ENCODE measurements at places on chromosomes 3 and 15.

DNA sequence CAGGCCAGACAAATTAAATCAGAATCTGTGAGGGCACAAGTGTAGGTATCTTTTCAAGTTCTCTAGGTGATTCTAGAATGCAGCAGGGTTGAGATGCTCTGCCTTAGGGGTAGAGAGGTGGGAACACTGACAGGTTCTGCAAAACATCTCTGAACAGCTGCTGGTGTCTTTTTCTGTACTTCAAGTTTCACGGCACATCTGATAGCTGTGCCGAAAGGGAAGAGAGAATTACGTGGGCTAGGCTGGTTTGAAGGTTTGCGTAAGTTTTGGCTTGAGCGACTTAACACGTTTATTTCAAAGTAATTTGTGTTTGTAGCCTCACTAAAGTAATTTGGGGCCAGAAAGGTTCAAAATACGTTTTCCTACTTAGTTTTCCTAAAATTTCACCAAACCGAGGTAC lies 22.5 kb downstream of the PXK start:
- no peak for DNase-seq

DNA sequence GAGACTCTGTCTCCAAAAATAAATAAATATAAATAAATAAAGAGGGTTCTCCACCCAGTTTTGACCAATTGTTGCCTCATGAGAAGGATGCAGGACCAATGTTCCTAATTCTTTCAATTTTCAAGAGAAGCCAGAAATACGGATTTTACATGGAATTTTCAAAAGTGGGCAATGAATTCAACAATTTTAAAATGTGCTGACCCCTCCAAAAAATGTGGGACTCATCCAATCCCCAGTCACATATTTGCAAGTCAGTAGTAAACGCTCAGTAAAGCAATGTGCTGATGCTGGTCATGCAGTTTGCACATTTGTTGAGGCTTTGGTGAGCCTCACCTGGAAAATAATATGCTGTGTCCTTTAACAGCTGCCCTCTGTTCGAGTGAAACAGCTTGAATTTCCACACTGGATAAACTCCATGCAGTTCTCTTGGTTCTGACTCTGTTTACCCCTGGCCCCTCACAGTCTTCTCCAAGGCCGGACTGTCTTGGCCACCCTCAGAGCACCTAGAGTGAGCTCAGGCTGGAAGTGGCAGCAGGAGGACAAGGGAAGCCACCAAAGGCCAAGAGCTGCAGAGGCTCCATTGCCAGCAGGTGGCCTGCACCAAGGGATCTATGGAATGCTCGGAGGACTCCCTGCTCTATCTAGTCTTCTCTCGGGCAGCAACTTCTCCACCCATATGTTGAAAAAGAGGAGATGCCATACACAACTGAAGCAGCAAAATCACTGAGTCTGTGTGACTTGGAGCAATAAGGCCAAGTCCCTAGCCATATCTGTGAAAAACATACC lies 246.8 kb downstream of the UACA start:
- no peak for DNase-seq

DNA sequence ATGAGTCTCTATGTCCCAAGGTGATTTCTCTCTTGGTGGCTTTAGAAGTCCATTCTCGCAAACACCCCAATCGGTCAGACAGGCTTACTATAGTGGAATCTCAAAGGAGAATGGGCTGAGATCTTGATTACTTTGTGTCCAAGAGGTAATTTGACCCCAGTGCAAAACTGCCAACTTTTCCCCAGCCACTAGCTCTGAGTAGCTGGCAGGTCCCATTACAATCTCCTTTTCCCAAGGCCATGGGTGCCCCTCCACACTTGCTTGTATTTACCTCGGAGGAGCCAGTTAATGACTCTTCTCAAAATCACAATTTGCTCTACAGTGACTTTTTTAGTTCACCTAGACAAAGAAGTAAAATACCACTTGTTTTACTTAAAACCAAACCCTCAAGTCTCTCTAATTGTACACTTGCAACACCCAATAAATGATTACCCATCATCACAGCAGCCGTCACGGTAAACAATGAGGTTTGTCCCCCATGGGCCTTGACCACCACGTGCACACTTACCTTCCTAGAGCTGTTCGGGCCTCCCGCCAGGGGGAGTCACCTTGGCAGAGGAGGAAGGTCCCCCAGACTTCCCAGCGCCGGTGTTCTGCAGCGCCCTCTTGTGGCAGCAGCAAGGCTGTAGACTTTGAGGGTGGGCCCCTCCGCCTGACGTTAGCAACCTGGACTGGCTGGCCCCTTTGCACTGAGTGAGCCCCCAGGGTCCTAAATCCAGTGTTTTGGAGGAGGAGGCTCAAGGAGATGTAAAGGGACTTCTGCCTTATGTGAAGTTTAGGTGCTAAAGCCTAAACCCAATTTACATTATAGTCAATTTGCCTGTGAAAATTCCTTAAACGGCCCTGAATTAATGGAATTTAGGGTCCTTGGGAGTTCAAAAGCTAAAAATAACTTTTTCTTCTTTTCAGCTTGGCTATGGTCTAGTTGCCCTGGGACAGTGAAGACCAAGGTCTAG lies 18.7 kb upstream of the HDAC11 start:
- DNase-seq, result no peak

- no peak for DNase-seq
These were observed 130.8 kb downstream of the UACA start for GRCh38 chr15:70632491-70633102.

- no peak for DNase-seq
These were observed 3.9 kb upstream of the IREB2 start for GRCh38 chr15:78434134-78434533.

DNA sequence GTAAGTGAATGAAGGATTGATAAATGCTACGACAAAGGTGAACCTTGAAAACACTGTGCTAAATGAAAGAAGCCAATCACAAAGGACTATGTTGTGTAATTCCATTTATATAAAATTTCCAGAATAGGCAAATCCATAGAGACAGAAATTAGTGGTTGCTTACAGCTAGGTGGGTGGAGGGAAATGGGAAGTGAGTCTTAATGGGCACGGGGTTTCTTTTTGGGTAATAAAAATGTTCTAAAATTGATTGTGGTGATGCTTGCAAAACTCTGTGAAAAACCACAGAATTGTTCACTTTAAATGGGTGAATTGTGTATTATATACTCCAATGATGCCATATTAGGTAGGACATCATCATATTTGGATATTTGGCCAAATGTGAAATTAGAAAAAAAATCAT lies 20.9 kb upstream of the TEX9 start:
- no peak for DNase-seq

DNA sequence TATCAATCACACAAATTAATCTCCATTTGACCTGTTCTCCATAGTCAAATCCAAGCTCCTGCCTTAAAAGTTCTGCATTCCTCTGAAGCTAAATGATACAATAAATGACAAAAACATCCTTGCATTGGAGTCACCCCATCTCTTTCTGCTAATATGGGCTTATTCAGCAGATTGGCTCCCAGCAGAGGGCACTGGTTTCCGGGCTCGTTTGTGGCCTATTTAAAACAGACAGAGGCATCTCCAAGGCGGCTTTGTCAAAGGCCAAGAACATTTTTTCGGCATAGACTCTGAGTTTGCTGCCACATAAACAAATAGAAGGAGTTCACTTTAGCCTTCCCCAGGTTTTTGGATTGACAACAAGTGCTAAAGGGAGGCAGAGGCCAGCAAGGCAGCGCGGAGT lies 204.4 kb upstream of the RASGRP1 start:
- no peak for DNase-seq

DNA sequence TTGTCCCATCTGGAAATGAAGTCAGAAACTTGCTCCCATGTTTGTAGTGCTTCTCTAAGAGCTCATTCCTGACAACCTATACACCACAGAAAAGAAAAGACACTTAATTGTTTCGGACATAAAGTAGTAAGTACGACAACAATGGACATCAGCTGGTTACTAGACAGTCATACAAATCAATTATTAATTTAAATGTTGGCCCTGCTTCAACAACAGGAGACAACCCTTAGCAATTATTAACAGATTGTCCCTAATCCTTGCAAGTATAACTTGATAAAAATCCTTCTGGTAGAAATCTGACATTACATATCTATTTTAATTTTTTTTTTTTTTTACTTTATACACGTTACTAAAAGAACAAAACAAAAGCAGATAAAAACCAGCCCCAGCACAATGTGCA lies 29.8 kb downstream of the ERICH6 start:
- no peak for DNase-seq

DNA sequence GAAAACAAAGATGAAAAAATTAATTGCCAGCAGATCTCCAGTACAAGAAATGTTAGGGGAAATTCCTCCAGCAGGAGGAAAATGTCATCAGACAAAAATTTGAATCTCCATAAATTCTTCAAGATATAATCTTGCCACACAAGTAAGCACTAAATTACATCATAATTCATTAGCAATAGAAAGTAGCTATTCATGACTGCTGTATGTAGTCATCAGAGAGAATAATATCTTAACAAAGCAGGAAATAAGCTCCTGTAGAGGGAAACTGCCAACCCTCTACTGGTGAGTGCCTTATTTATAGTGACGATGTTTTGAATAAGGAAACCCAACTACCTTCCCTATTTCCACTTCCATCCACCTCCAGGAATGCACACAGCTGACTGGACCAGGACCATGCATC lies 15.8 kb upstream of the SLC27A2 start:
- no peak for DNase-seq

DNA sequence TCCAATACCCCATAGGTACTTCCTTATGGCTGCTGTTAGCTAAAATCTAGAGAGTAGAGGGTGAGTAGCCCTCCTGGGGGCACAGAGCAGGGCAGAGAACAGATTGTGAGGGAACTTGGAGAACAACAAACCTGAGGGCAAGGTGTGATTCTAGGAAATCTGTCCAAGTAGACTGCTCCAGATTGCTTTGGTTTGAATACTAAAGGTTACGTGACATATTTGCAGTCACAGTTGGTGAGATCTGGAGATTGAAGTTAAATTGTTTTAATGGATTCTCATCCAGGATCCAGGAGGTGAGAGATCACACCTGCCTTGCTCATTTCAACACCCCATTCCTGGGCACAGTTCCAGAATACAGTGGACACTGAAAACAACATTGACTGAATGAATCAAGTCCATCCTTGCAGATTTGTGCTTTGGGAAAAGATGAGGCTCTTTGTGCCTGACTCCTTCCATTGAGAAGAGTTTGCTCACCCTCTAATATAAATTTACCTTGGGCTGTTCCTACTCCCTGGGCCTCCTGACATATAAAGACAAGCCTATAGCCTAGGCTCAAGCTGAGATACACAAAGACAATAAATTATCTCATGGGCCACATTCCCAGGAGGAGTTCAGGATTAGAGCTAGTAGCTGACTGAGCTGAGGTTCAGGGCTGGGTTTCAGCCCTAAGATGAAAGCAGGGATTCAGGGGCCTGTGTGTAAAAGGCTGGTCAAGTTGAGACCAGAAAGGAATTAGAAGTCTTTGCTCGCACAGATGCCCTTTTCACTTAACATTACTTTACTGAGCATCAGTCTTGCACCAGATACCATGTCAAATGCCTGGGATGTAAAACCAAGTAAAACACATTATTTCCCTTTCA lies 400.9 kb upstream of the MCTP2 start:
- DNase-seq, result no peak

- DNase-seq, result no peak
These were observed 10.4 kb downstream of the PLA2G4E start for GRCh38 chr15:42010434-42010833.

GRCh38 chr3:185732782-185733181 lies 92.1 kb downstream of the IGF2BP2 start:
- DNase-seq, result no peak

- DNase-seq, result no peak
These were observed 176.4 kb upstream of the UBE2E1 start for GRCh38 chr3:23629181-23629894.

- DNase-seq, result no peak
These were observed 20.9 kb upstream of the GABRR3 start for GRCh38 chr3:98056035-98056434.

- no peak for DNase-seq
These were observed 56.0 kb downstream of the RPLP1 start for GRCh38 chr15:69508659-69509058.

GRCh38 chr3:37956723-37957538 lies 33.7 kb upstream of the VILL start:
- no peak for DNase-seq

- no peak for DNase-seq
These were observed 5.6 kb upstream of the SRPRB start for GRCh38 chr3:133799794-133800585.

DNA sequence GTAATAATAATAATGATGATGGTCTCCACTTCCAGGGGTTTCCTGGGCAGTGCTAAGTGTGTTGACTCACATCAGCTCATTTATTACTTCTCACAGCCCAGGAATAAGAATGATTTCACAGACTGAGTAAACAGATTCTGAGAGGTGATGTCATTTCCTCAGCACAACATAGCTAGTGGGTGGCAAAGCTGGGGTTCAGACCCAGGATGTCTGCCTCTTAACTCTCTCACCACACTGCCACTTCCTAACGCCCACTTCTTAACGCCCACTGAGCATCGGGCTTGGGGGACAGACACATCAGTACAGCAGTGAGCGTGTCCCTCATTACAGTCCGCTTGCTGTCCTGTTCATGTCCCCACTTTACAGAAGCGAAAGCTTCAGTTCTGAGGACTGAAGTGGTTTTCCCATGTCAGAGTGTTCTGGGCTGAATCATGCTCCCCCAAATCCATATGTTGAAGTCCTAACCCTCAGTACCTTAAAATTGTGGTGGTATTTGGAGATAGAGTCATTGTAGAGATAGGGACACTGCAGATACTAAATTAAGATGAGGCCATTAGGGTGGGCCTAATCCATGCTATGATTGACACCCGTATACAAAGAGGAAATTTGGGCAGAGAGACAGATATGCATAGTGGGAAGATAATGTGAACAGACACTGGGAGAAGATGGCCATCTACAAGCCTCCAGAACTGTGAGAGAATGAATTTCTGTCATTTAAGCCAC lies 68.0 kb downstream of the ATP2B2 start:
- no peak for DNase-seq

- no peak for DNase-seq
These were observed 887.2 kb downstream of the NAALADL2 start for GRCh38 chr3:175746308-175746707.

GRCh38 chr3:149596134-149596770 lies 61.6 kb downstream of the WWTR1 start:
- DNase-seq, result no peak

DNA sequence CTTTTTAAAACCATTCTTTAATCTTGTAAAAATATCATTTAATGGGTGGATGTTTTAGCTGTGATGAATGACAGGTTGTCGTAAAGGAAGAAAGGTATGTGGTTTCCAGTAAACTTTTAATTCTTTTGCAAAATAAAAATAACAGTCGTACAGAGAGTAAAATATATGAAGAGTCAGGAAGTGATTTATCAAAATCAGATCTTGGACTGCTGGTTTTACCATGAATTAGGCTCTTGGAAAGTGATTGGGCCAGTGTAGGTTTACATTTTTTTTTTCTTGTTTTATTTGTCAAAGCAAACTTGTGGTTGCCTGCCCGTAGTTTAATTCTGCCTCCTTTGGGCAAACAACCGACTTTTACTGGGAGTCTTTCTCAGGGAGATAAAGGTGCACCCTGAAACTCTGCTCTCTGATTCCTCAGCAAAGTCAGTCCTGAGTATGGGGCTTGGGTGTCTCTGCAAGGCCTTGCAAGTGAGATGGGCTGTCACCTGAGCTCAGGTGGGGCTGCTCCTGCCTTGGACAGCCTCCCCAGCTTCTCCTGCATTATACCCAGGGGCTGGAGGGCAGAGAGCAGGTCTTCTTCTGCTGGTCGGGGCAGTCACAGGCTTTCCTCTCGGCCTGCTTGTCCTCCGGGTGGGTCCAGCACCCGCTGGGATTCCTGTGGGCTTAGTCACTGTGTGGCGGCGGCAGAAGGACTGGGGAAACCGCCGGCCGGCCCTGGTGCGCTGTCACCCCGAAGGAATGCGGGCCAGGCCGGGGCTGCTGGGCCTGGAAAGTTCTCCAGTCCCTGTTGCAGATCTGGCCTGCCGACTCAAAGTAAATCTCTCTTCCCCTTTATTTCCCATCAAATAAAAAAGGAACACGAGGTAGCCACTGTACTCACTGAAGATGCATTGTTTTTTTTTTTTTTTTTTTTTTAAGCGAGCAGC lies 79.0 kb downstream of the IGF1R start:
- no peak for DNase-seq

Measured in esophagus squamous epithelium (tissue), 5 donors.